ENCODE measurements at places on chromosomes 12 and 14. TPM values are rescaled to one million over a fixed set of nuclear protein-coding genes. Genes with fewer than 3 reads are reported as not detected.

- no peaks in the 10 kb centered on the region for H3K27me3 ChIP-seq
- no peak for DNase-seq
- peak overlapping the region; percentile 95 for H3K27ac ChIP-seq
- peaks cover 9% of the 10 kb centered on the region for H3K4me1 ChIP-seq
- no peaks in the 10 kb centered on the region for H3K36me3 ChIP-seq
Observed at GRCh38 chr12:55925870-55926737, 1.6 kb downstream of the PYM1 start.

DNA sequence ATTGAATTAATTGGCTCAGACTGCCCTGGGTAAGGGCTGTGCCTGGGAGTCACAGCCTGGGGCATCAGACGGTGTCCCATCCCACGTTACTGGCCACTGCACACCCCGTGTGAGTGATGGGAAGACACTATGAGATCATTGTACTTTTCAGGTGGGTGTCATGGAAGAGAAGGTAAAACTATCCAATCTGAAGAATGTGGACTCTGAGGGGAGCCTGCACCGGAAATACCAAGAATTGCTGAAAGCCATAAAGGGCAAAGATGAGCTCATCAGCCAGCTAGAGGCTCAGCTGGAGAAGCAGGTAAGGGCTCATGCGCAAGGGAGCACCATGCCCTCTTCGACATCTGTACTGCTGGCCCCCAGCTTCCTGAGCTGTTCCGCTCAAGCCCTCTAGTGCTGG lies 24.0 kb downstream of the PLEKHH1 start:
- DNase-seq: no peak
- no peaks in the 10 kb centered on the region for H3K36me3 ChIP-seq
- H3K4me3 ChIP-seq: no peak overlapping the region
- no peaks in the 10 kb centered on the region for H3K27me3 ChIP-seq
- H3K27ac ChIP-seq: no peak overlapping the region

GRCh38 chr12:77133566-77133965 lies 68.2 kb upstream of the E2F7 start:
- H3K4me3 ChIP-seq: no peak overlapping the region
- H3K36me3 ChIP-seq: no peaks in the 10 kb centered on the region
- H3K4me1 ChIP-seq: no peaks in the 10 kb centered on the region
- H3K27me3 ChIP-seq: no peaks in the 10 kb centered on the region
- no peak for DNase-seq
- H3K27ac ChIP-seq: no peak overlapping the region

SOAT2 gene
- 0.82 TPM for total RNA-seq

GRCh38 chr14:95585953-95586620 lies 51.2 kb downstream of the GLRX5 start:
- H3K27ac ChIP-seq: no peak overlapping the region
- no peak for DNase-seq
- H3K4me1 ChIP-seq: no peaks in the 10 kb centered on the region
- H3K4me3 ChIP-seq: no peak overlapping the region
- H3K27me3 ChIP-seq: no peaks in the 10 kb centered on the region

- no peak for DNase-seq
- H3K27ac ChIP-seq: peak overlapping the region; percentile 52
- no peaks in the 10 kb centered on the region for H3K36me3 ChIP-seq
Observed at GRCh38 chr12:63302269-63302940, 151.4 kb upstream of the AVPR1A start.

DNA sequence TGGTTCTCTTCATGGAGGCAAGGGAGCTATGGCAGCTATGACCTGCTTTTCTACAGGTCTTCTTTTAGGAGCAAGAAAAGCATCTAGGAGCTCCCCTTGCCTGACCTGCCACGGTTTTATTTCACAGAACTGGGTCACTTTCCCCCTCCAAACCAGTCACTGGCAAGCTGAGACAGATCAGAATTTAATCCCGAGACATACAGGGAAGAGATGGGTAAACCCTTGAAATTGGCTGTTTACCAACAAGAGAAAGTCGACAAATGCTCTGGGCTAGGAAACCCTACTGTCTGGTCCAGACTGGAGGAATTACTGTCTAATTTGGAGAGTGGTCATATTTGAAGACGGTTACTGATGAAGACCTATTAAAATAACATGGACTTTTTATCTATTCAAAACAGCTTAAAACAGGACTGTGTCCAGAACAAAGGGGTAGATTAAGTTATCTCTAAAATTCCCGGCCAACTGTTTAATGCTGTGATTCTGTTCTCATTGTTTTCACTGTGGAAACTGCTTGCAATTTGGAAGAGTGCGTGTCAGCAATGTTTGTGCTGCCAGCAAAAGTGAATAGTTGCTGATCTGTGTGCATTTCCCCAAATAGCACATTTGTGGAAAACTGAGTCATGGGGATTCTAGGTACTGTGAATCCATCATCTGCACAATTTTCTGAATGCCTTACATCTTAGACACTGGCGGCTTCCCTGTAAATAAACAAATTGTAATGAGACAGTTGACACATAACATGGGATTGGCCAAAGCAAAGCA lies 73.4 kb upstream of the EEA1 start:
- no peak overlapping the region for H3K4me3 ChIP-seq
- no peaks in the 10 kb centered on the region for H3K27me3 ChIP-seq
- H3K4me1 ChIP-seq: no peaks in the 10 kb centered on the region
- no peak overlapping the region for H3K27ac ChIP-seq
- H3K36me3 ChIP-seq: no peaks in the 10 kb centered on the region

DNA sequence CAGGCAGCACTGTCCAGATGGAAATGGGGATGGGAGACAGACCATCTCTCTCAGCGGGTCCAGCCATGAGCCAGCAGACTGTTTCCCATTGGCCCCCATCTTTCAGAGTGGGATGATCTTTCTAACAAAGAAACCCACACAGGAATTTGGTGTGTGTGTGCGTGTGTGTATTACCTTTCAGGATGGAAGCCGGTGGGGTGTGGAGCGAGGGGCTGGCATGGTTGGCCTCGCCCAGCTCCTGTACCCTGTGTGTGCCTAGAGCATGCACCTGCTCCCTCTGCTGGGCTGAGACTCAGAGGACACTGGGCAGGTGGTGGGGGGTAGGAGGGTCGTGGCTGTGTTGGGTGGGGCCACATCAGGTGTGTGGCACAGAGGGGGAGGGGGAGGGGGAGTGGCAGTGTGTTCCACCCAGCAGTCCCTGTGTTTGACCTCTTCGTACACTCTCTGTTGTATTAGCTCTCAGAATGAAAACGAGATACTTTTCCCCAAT lies 33.0 kb upstream of the TSPAN9 start:
- no peaks in the 10 kb centered on the region for H3K4me1 ChIP-seq
- no peaks in the 10 kb centered on the region for H3K36me3 ChIP-seq
- H3K27ac ChIP-seq: no peak overlapping the region
- DNase-seq: no peak
- H3K4me3 ChIP-seq: no peak overlapping the region

RNASE4 gene
- 82.6 TPM for total RNA-seq

DNA sequence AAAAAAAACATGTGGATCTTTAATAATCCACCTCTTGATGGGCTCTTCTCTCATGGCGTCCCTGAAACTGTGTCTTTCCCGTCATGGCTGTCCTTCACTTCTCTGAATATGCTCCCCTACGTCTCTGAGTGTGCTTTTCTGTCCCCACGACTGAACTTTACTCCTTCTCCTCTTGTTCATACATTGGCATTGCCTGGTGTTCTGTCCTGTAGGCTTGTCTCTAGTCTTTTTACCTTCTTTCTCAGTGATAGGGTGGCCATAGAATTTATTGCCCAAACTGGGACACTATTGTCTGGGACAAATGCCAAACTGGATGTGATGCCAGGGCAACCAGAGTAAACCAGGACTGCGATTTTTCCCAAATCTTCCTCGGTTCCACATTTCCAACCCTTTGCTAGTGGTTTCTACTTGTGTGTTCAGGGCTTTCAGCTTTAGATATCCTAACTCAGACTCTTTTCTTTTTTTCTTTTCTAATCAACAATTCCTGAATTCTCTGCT lies 202.2 kb downstream of the ATP23 start:
- no peak overlapping the region for H3K27ac ChIP-seq
- H3K27me3 ChIP-seq: no peaks in the 10 kb centered on the region
- no peaks in the 10 kb centered on the region for H3K4me1 ChIP-seq
- DNase-seq: no peak
- no peaks in the 10 kb centered on the region for H3K36me3 ChIP-seq
- no peak overlapping the region for H3K4me3 ChIP-seq

DNA sequence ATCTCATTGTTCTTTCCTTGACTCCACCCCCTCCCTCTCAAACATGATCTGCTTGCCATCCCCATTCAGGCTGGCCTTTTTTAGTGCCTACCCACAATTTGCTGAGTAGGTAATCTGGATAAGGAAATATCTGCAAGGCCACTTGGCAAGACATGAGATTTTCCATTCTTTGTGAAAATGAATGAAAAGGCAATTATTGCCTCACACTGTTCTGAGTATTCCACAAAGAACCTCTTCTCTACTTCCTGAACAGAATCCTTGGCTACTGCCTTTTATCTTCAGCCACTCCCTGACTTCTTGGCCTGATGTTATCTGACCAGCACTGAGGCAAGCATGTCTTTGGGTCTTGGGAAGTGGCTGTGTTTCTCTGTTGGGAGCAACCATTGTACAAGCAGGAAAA lies 263.2 kb upstream of the ATP2B1 start:
- no peaks in the 10 kb centered on the region for H3K27me3 ChIP-seq
- no peak for DNase-seq

LBHD2 gene
- total RNA-seq: not detected

GRCh38 chr12:68587448-68587873 lies 23.2 kb upstream of the RAP1B start:
- no peaks in the 10 kb centered on the region for H3K4me1 ChIP-seq
- H3K27ac ChIP-seq: no peak overlapping the region
- H3K36me3 ChIP-seq: no peaks in the 10 kb centered on the region
- no peak overlapping the region for H3K4me3 ChIP-seq
- DNase-seq: no peak

PLEKHG7 gene
- total RNA-seq: not detected

SYCP3 gene
- 0.14 TPM for total RNA-seq

- peaks cover 8% of the 10 kb centered on the region for H3K4me1 ChIP-seq
- no peak for DNase-seq
- no peak overlapping the region for H3K4me3 ChIP-seq
- no peaks in the 10 kb centered on the region for H3K36me3 ChIP-seq
- H3K27ac ChIP-seq: no peak overlapping the region
- H3K27me3 ChIP-seq: no peaks in the 10 kb centered on the region
Observed at GRCh38 chr14:50659327-50659974, 8.7 kb downstream of the SAV1 start.

GRCh38 chr12:63163541-63163940 lies 12.5 kb upstream of the AVPR1A start:
- no peak overlapping the region for H3K27ac ChIP-seq
- H3K4me3 ChIP-seq: no peak overlapping the region
- no peaks in the 10 kb centered on the region for H3K27me3 ChIP-seq

OR10P1 gene
- total RNA-seq: not detected

DNA sequence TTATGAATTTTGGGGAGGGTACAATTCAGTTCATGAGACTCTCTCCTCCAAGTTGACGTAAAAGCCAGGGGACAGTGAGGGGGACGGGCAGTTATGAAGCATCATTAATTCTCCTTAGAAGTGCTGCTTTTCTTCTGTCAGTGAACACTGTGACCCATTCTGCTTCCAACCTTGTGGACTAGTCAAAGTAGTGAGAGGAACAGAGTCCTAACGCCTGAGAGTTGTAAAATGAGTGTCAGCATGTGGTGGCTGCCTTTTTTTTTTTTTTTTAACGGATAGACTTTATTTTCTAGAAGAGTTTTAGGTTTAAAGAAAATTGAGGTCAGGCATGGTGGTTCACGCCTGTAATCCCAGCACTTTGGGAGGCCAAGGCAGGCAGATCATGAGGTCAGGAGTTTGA lies 15.5 kb downstream of the RESF1 start:
- no peaks in the 10 kb centered on the region for H3K4me1 ChIP-seq
- no peak overlapping the region for H3K27ac ChIP-seq
- no peak overlapping the region for H3K4me3 ChIP-seq
- no peak for DNase-seq
- no peaks in the 10 kb centered on the region for H3K36me3 ChIP-seq

GRCh38 chr12:92769124-92769901 lies 66.5 kb downstream of the PLEKHG7 start:
- H3K4me3 ChIP-seq: no peak overlapping the region
- no peaks in the 10 kb centered on the region for H3K4me1 ChIP-seq
- no peaks in the 10 kb centered on the region for H3K27me3 ChIP-seq
- no peaks in the 10 kb centered on the region for H3K36me3 ChIP-seq
- no peak for DNase-seq
- H3K27ac ChIP-seq: no peak overlapping the region

ISM2 gene
- total RNA-seq: not detected

GRCh38 chr12:48092611-48093010 lies 13.3 kb downstream of the SENP1 start:
- no peaks in the 10 kb centered on the region for H3K36me3 ChIP-seq
- no peak for DNase-seq
- no peaks in the 10 kb centered on the region for H3K27me3 ChIP-seq
- no peak overlapping the region for H3K27ac ChIP-seq
- no peaks in the 10 kb centered on the region for H3K4me1 ChIP-seq

DNA sequence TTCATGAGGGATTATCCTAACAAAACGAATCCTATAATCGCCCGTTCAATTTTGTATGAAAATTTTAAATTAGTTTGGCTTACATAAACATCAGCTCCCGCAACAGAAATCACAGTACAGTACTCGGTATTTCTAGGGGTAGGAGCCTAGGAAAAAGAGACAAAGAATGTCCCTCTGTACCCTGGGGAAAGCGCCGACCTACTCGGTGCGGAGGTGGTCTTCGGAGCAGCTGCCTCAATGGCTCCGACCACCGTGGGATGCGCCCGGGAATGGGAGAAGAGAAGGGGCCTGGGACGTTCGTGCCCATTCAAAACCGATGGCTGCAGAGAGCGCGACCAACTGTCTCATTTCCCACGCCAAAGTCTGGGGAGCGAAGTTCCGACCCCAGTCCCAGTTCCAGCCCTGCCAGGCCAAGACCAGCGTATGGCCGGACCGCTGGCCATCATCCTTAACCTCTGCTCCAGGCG lies 618 bp downstream of the GNPNAT1 start:
- no peaks in the 10 kb centered on the region for H3K36me3 ChIP-seq
- peak overlapping the region; percentile 95 for H3K27ac ChIP-seq
- no peak for DNase-seq
- H3K4me1 ChIP-seq: no peaks in the 10 kb centered on the region
- no peaks in the 10 kb centered on the region for H3K27me3 ChIP-seq
- peak overlapping the region; percentile 93 for H3K4me3 ChIP-seq

DNA sequence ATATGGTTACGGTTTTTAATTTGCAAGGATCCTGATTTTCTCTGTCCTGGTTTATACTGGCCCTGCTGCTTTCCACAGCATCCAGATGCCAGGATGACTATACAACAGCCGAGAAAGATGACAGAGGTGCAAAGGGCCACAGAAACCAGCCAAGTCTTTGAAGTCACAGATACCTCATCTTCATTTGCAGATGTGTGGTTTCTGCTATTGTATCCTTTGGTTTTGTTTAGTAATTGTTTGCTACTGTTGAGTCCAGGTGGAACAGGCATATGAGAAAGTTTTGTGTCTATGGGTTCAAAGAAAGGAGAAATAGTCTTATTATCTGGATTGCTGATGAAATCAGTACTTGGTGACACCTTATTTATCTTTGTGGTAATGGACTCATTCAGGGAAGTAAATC lies 17.3 kb upstream of the KLHL42 start:
- no peaks in the 10 kb centered on the region for H3K36me3 ChIP-seq
- DNase-seq: no peak
- H3K27me3 ChIP-seq: no peaks in the 10 kb centered on the region
- H3K4me1 ChIP-seq: no peaks in the 10 kb centered on the region
- no peak overlapping the region for H3K27ac ChIP-seq
- no peak overlapping the region for H3K4me3 ChIP-seq

GRCh38 chr12:122005252-122005776 lies 16.4 kb upstream of the BCL7A start:
- peaks cover 6% of the 10 kb centered on the region for H3K4me1 ChIP-seq
- H3K27ac ChIP-seq: no peak overlapping the region
- no peaks in the 10 kb centered on the region for H3K36me3 ChIP-seq
- no peak for DNase-seq

- H3K36me3 ChIP-seq: no peaks in the 10 kb centered on the region
- H3K4me3 ChIP-seq: no peak overlapping the region
- DNase-seq: no peak
- H3K27me3 ChIP-seq: no peaks in the 10 kb centered on the region
Observed at GRCh38 chr14:34668111-34668510, 38.2 kb upstream of the SNX6 start.
